ENCODE measurements at places on chromosomes 7 and 10. TPM values are rescaled to one million over a fixed set of nuclear protein-coding genes. Genes with fewer than 3 reads are reported as not detected.
A peak's percentile ranks its signal among the peaks of the same experiment; 100 is the strongest.

DNA sequence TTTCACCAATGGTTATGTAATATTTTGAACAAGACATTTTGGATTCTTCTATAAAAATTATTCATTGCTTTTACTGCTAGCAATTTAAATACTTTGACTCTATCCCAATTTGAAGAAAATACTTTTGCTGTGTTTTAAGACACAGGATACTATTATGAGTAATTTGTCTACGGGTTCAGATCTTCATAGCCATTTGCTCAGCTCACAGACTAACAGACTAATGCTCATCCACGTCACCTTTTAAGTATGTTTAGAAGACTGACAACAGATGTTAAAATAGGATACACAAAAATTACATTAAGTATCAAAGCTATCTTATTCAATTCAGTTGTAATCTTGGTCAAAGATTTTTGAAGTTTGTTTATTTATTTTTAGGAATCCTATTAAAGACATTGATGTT lies 251.3 kb upstream of the CHRM2 start:
- no peak for DNase-seq

DNA sequence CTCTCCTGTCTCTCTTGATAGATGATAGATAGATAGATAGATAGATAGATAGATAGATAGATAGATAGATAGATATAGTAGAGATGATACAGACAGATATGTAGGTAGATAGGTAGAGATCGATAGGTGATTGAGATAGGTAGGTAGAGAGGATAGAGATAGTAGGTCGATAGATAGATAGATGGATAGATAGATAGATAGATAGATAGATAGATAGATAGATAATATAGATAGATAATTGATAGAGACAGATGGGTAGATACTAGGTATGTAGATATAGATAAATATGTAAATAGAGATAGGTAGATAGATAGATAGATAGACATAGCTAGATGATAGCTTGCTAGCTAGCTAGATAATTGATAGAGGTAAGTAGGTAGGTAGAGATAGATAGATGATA lies 1154.2 kb upstream of the AUTS2 start:
- no peak for DNase-seq

Gene RARRES2
- total RNA-seq: not detected

DNA sequence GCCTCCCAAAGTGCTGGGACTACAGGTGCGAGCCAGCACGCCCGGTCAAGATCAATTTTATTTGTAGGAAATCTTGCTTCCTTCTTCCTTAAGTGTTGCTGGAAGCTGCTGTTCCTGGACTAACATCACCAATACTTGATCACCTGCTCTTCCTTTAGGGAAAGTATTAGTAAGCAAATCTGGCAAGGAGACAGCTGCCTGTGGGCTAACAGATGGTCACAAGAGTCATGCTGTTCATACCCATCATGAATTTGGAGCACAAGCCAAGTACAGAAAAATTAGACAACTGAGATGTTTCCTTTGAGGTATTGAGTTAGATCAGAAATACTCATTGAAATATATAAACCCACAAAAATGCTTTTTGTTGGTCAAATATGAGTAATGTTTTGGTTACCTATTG lies 27.9 kb downstream of the BAIAP2L1 start:
- no peak for DNase-seq

GRCh38 chr10:95403700-95404461 lies 113.1 kb upstream of the PDLIM1 start:
- DNase-seq: no peak

DNA sequence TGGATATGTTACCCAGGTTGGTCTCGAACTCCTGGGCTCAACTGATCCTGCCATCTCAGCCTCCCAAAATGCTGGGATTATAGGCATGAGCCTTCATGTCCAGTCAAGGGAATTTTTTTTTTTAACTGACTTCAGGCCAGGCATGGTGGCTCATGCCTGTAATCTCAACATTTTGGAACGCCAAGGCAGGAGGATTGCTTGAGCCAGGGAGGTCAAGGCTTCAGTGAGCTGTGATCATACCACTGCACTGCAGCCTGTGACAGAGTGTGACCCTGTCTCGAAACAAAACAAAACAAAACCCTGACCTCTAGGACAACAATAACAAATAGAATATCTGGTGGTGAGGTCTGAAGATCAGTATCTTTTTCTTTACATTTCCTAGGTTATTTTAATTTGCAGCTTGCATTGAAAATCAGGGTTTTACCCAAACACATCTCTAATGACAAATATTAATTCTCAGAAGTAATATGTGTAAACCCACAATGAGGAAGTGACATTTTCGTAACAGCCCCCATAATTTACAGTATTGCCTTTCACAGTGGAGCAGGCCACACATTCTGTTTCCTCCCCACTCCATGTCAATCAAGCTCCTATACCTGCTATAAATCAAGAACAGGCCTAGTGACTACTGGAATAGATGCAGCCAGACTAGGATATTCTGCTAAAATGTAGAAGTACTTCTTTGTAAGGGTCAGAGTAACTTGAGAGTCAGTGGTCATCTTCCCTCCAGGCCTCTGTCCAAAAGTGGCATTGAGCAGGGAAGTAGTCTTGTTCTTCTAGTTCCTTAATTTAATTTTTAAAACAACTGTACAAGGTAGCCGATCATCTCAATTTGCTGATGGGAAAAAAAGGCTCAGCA lies 43.3 kb upstream of the ECHDC3 start:
- no peak for DNase-seq

DNA sequence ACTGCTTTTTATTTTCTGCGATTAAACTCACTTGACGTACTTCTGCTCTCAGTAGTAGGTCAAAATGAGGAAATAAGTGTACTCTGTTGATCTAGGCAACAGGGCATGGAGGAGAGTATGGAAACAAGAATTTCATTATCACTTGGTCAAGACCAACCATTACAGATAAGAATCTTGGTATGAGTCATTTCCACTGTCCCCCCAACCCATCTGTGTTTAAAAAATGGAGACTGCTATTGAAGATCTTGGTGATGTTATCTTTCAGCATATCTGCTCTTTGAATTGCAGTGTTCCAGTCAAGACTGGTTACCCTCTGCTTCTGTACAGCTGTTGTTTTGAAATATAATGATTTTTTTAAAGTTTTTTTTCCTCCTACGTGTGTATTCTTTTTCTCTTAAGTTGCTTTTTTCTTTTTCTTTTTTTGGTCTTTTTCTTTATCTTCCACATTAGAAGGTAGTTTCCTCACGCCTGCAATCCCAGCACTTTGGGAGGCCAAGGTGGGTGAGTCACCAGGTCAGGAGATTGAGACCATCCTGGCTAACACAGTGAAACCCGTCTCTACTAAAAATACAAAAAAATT lies 11.7 kb downstream of the STAM start:
- DNase-seq: no peak

DNA sequence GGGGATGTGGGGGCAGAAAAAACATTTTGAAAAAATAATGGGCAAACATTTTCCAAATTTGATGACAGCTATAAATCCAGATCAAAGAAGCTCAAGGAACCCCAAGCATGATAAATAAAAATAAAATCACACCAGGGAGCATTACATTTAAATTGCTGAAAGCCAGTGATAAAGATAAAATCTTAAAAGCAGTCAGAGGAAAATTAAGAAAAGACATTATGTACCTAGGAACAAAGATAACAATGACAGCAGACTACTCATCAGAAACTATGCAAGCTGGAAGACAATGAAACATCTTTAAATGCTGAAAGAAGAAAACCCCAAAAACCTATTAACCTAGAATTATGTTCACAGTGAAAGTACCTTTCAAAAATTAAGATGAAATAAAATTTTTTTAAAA lies 23.3 kb downstream of the NEUROG3 start:
- DNase-seq: no peak

Gene PILRA
- 12.3 TPM for total RNA-seq

DNA sequence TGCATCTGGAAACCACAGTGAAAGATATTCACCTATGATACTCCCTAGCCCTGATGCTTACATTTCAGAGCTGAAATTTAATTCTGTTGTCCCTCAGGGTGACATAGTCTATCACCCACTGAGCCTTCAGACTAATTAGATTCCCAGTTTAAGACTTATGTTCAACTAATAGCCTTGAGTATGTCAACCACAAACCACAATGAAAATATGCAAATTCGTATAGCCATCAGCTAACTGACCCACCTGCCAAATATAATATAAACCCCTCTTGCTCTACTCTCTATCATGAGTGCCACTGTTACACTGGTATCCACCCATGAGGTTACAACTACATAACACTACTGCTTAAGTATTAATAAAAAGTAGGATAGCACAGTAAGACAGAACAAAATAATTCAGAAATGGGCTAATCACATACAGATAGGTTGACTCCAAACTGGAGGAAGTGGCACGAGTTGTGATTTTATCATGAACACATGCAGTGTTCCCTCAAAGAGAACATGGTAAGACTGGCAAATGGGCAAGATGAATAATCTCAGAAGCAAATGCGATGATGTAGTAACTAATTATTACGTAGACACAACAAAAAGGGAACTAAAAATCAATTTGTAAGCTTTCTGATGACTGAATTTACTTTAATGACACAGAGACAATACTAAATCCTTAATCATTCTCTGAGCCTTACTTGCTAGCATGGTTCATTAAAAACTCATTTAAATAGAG lies 290.6 kb downstream of the PARD3 start:
- DNase-seq: no peak

Gene H2BK1
- not detected for total RNA-seq

DNA sequence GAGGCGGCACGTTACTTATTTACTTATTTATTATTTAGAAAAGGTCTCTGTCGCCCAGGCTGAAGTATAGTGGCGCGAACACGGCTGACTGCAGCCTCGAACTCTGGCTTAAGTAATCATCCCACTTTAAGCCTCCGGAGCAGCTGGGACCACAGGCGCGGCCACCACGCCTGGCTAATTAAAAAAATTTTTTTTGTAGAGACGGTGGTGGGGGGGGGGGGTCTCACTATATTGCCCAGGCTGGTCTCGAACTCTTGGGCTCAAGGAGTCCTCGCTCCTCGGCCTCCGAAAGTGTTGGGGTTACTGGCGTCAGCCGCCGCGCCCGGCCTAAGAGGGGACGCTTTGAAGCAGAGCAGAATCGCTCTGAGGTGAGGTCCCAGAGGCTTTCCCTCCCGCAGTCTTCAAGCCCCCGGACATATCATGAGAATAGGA lies 675 bp upstream of the FRAT2 start:
- no peak for DNase-seq

GRCh38 chr10:80472234-80473095 lies 18.4 kb downstream of the TSPAN14 start:
- no peak for DNase-seq

DNA sequence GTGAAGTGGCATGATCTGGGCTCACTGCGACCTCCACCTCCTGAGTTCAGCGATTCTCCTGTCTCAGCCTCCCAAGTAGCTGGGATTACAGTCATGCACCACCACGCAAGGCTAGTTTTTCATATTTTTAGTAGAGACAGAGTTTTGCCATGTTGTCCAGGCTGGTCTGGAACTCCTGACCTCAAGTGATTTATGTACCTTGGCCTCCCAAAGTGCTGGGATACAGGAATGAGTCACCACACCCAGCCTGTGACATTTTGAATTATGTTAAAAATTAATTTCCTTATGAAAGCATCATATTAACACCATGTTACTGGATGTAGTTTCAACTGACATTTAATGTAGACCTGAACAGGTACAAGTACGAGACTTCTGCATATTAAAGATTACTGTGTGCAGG lies 24.3 kb downstream of the ABCB4 start:
- DNase-seq: no peak

Gene PALD1
- 2.3 TPM for total RNA-seq

DNA sequence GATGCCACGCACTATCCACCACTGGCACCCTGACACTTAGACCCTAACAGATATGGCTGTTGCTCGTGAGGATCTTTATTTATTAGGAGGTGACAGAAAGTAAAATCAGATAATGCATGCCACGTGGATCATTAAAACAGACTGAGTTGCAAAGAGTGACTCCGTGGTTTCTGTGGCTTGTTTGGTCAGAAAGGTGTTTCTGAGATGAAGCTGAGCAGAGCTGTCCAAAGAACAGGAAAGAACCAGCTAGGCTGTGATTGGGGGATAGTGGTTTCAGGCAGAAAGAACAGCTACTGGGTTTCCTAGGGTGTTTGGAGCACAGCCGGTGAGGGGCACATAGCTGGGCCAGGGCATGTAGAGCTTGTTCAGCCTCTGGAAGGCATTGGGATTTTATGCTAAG lies 34.4 kb downstream of the CSGALNACT2 start:
- DNase-seq: no peak

GRCh38 chr7:124688991-124689390 lies 76.6 kb downstream of the GPR37 start:
- no peak for DNase-seq

Gene PSMC2
- 208 TPM for total RNA-seq

GRCh38 chr10:123552760-123553554 lies 113.2 kb upstream of the GPR26 start:
- DNase-seq: no peak

GRCh38 chr10:97445722-97446639 lies at the start of the genes EXOSC1 and ZDHHC16:
EXOSC1 (minus strand) TSS chr10:97446006; CDS start chr10:97445985, 21 bp downstream.
ZDHHC16 (plus strand) TSS chr10:97446175; CDS start chr10:97451676, 5,501 bp downstream.
- DNase-seq: peak; percentile 92

- DNase-seq: no peak
Observed at GRCh38 chr7:13821152-13821787, 168.2 kb downstream of the ETV1 start.

Gene FOXI2
- total RNA-seq: not detected

Gene NPY4R
- total RNA-seq: not detected
